ENCODE measurements at places on chromosomes 3 and 15.

DNA sequence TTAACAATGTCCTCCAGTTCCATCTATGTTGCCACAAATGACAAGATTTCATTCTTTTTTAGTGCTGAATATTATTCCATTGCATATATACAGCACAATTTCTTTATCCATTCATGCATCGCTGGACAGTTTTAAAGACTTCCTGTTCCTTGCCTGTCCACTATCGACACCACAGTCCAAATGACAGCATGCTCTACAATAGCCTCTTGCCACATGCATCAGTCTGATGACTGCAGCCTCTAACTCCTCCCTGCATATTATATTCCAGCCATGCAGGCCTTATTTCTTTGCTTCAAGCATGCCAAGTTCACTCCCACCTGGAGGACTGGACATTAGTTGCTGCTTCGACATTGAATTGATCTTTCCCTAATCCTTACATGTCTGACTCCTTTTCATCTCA lies 306.2 kb downstream of the FOXP1 start:
- DNase-seq: no peak

- DNase-seq: no peak
These were observed 85.3 kb upstream of the TNFAIP8L3 start for GRCh38 chr15:51180011-51180410.

GRCh38 chr3:8420612-8421011 lies 81.0 kb upstream of the LMCD1 start:
- no peak for DNase-seq

DNA sequence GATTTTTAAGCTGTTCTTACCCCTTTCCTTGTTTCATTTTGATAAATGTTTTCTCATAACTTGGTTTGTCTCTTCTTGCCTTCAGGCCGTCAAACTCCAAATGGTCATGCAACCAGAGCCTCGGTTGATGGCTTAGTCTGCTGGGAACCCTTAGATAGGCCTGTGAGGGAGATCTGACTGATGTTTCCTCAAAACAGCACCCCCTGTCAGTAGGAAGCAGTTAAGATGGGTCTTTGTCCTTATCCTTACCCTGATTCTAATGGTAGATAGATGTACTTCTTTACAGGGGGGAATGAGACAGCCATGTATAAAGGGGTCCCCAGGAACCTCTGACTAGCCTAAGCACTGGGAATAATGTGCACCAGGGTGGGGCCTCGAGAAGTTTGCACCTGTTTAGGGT lies 16.3 kb upstream of the OR5H1 start:
- no peak for DNase-seq

- DNase-seq: no peak
These were observed 1176.0 kb upstream of the ALCAM start for GRCh38 chr3:104190681-104191080.

- no peak for DNase-seq
These were observed 85.2 kb downstream of the FAM174B start for GRCh38 chr15:92570391-92570790.

GRCh38 chr15:56765251-56765650 lies 31.9 kb upstream of the ZNF280D start:
- DNase-seq: no peak

DNA sequence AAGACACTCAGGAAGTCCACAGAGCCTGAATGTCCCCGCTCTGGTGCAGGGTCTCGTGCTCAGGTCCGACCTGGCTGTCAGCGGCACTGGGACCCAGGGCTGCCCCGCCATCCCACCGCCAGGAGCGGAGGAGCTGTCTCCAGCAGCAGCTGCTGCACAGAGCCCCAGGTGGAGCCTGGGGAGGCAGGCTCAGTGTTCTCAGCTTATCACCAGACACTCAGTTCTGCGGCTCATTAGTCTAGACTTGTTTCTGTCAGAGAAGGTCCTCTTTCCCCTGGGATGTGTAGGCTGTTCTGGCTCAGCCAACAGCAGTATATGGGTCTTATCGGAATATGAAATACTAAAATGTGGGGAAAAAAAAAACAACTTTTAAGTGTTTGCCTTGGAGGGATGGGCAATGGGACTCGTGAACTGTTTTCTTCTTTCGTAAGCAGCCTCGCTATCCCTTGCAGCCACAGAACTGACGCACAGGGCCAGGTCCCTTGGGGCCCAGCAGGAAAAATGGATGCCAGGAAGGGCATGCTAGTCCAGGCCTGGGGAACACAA lies 75.9 kb downstream of the KLF13 start:
- DNase-seq: no peak

- DNase-seq: no peak
These were observed 77.5 kb downstream of the ESYT3 start for GRCh38 chr3:138511945-138512344.

DNA sequence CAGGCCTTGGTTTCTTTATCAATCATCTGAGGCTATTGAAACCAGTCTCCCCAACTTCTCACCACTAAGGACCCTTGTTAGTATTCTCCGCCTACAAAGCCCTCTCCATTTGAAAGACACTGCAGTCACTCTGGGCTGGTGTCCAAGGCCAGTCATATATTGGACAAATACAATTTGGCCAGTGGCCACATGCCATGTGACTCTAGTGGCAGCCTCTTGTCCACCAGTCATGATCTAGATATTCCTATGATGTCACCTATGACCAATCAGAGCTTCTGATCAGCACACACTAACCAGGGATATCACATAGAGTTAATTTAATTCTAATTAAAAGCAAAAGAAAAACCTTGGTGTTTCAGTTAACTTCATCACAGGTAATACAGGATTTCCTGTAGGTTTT lies 68.2 kb downstream of the RAB11A start:
- no peak for DNase-seq

GRCh38 chr15:52780172-52780980 lies 9.8 kb downstream of the ONECUT1 start:
- no peak for DNase-seq

GRCh38 chr3:112856537-112856936 lies 9.9 kb upstream of the CD200R1L start:
- no peak for DNase-seq
